ENCODE measurements at places on chromosomes 3 and 15.
A peak's percentile ranks its signal among the peaks of the same experiment; 100 is the strongest.

GRCh38 chr15:31563421-31563820, 236.8 kb downstream of the KLF13 start:
- no peak for DNase-seq

DNA sequence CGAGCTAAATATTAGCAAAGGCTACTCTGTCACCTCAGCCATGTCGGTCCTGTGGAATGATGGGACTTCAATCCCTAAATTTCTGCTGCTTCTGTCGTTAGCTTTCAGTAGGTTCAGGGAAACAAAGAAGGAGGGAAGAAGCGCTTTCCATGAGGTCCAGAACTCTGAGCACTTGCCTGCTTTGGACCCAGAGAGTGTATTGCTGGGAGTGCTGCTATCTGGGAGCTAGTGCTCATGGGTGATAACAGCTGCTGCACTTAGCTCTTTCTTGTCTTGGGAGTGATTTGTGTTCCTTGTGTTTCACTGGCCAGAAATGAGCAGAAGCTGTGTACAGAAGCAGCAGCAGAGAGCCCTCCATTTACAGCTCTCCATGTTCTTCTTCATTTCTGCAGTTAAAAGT, 369.8 kb downstream of the DIPK2A start:
- no peak for DNase-seq

DNA sequence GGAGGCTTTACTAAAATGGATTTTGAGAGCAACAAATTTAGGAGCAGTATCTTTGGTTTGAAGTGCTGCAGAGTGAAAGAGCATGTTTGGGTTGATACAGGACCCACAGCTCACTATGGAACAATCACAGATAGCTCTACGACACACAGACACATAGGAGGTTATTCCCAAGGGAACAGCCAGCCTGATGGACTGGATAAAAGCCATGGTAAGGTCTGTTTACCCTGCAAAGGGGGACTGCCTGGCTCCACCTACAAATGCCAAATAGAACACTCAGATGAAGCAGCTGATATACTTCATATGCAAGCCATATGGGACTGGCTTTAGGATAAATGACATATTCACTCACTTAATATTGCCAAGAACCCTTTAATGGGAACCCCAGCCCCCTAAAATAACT, 75.4 kb downstream of the CDC25A start:
- no peak for DNase-seq

DNA sequence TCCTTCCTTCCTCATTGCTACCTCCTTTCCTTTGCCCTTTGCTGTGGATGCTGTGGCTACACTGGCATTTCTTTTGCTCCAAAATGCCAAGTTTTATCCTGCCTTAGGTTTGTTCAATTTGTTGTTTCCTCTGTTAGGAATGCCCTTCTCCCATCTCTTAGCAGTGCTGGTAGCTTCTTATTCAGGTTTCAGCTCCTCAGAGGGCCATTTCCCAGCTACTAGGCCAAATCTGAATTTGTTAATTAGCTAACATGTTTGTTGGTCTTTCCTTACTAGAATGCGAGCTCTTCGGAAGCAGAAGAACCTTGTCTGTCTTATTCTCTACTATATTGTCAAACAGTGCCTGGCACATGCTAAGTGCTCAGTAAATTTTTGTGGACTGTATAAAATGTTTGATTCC, 11.0 kb downstream of the MAPK6 start:
- DNase-seq, result no peak

DNA sequence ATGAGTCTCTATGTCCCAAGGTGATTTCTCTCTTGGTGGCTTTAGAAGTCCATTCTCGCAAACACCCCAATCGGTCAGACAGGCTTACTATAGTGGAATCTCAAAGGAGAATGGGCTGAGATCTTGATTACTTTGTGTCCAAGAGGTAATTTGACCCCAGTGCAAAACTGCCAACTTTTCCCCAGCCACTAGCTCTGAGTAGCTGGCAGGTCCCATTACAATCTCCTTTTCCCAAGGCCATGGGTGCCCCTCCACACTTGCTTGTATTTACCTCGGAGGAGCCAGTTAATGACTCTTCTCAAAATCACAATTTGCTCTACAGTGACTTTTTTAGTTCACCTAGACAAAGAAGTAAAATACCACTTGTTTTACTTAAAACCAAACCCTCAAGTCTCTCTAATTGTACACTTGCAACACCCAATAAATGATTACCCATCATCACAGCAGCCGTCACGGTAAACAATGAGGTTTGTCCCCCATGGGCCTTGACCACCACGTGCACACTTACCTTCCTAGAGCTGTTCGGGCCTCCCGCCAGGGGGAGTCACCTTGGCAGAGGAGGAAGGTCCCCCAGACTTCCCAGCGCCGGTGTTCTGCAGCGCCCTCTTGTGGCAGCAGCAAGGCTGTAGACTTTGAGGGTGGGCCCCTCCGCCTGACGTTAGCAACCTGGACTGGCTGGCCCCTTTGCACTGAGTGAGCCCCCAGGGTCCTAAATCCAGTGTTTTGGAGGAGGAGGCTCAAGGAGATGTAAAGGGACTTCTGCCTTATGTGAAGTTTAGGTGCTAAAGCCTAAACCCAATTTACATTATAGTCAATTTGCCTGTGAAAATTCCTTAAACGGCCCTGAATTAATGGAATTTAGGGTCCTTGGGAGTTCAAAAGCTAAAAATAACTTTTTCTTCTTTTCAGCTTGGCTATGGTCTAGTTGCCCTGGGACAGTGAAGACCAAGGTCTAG, 18.7 kb upstream of the HDAC11 start:
- DNase-seq, result peak; percentile 61

DNA sequence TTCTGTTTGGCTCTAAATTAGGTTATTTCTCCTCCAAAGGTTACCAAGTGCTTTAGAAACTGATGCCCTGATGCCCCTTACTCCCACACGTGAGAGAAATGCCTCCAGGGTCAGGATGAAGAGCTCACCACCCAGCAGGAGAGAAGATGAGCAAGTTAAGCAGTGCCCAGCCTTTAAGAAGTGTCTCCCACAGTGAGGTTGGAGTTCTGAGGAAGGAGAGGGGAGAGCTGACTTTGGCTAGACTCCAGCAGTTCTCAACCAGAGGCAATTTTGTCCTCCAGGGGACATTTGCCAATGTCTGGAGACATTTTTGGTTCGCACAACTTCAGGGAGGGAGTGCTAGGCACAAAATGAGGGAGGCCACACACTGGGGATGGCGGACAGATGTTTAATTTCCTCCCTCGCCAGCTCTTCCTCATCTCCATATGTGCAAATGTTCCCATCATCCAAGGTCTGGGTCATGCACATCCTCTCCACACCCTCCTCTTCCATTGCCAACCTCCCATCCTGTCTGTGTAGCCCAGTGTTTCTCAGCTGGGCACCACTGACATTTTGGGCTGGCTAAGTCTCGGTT, 50.6 kb upstream of the SLC7A14 start:
- no peak for DNase-seq

GRCh38 chr3:49805367-49805782, 2.3 kb downstream of the INKA1 start:
- no peak for DNase-seq

DNA sequence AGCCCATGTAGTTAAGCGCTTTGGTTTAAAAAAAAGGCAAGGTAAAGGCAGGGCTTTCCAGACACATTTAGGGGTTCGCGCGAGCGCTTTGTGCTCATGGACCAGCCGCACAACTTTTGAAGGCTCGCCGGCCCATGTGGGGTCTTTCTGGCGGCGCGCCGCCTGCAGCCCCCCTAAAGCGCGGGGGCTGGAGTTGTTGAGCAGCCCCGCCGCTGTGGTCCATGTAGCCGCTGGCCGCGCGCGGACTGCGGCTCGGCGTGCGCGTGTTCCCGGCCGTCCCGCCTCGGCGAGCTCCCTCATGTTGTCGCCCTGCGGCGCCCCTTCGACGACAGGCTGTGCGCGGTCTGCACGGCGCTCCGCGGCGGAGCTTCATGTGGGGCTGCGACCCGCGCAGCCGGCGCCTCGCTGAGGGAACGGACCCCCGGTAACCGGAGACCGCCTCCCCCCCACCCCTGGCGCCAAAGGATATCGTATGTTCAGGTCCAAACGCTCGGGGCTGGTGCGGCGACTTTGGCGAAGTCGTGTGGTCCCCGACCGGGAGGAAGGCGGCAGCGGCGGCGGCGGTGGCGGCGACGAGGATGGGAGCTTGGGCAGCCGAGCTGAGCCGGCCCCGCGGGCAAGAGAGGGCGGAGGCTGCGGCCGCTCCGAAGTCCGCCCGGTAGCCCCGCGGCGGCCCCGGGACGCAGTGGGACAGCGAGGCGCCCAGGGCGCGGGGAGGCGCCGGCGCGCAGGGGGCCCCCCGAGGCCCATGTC, 927 bp downstream of the SMAD6 start:
- DNase-seq, result no peak

DNA sequence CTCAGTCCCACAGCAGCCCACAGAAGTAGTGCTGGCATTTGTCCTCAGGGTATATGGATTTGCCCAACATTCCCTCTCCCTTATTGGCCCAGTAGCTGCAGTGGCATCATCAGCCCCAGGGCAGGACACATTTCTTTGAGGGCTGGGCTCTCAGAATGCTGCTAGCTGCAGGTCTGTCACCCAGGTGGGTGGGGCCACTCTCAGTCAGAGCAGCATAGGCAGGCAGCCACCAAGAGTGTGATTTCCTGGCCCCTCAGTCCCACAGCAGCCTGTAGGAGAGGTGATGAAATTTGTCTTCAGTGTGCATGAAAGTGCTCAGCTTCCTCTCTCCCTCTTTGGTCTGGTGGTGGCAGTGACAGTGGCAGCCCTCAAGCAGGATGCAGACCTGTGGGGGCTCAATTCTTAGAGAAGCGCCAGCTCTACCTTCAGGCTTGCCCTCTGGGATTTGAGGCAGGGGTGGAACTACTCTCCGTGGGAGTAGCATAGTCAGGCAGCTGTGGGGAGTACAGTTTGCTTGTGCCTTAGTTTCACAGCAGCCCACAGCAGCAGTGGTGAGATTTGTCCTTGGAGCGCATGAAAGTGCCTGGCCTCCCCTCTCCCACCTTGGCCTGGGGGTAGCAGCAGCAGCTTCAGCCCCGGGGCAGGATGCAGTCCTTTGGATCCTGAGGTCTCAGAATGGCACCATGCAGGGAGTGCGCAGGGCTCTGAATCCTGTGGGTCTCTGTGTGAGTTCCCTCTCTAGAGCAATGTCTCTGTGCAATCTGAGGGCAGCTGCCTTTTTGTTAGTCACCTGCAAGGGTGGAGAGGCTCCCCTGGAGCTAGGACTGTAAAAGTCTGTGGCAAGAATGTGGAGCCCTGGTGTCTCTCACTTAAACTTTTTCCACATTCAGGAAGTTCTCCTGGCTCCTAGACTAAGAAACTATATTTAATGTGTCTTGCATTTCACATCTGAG, 1229.1 kb downstream of the ROBO2 start:
- DNase-seq, result no peak

DNA sequence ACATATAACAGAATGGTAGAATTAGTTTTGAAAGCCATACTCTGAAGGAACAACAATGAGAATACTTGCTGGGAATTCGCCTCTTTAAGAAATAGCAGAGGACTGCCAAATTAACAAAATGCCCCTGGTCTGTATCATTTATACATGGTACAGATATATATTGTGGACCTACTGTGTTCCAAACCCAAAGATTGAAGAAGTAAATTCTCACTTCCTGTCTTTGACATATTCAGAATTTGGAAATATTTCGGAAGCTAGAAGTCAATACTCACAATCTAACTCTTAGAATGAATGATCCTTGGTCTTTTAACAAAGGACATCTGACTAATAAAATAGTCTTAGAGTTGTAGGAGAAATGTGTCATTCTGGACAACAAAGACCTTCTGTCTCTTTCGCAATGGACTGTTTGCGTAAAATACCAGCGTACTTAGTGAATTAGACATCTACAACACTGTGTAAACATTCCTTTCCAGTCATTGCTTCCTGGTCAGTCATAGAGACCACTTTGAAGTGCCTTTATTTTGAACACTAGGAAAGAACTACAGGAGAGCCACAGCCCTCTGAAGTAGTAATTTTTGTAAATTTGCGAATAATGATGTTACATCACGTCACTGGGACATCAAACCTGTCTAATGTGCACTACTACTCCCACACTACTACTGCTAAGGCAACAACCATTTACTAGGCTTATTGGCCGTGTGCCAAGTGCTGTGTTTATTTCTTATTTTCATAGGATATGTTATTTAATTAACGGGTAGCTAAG, 68.0 kb downstream of the CHL1 start:
- DNase-seq, result no peak

GRCh38 chr15:101568309-101568708, 78.8 kb upstream of the PCSK6 start:
- DNase-seq, result no peak

- no peak for DNase-seq
These were observed 18.5 kb upstream of the TM4SF4 start for GRCh38 chr3:149455989-149456388.

- DNase-seq, result no peak
These were observed 755.2 kb downstream of the NR2F2 start for GRCh38 chr15:97085731-97086130.

DNA sequence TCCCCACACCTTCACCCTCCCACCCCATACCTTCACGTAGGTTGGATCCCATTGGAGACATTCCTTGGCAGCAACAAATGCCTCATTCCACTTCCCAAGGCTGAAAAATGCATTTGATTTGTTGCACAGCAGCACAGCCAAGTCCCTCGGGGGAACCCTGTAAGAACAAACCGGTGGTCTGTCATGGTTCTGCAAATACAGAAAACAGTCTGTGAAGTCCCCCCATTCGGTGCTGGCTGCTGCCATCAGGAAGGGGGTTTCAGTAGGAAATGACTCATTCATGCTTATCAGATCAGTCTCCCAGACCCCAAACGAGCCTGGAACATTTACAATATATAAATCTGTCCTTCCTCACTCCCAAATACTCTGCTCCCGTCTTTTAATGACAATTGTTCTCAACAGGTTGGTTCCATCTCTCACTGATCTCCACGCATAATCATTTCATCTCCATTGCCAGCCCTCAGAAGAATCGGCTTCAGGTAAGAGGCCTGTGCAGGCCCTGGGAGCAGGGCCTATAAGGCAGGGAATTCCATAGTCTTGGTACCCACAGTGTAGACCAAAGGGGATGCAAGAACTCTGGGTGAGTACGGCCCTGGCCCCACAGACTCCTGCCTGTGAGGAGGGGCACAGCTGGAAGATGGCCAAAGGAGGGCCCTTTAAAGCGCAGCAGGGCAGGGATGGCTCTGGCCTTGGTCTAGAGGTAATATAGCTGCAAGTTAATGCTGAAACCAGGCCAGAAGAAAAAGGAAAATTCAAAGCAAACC, 41.6 kb downstream of the TRANK1 start:
- no peak for DNase-seq

DNA sequence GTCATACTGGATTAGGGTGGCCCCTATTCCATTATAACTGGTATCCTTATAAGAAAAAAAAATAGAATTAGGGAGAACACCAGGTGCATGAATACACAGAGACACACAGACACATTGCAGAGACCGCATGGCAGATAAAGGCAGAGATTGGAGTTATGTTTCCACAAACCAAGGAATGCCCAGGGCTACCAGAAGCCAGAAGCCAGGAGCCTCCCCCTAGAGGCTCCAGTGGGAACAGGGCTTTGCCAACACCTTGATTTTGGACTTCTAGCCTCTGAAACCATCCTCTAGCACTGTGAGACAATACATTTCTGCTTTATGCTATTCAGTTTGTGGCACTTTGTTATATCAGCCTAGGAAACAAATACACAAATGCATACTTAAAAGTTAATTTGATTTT, 10.4 kb downstream of the GOLM2 start:
- DNase-seq, result no peak

All from central memory CD4-positive, alpha-beta T cell (primary cell).